Mucosa of descending colon (tissue), 3 donors: ENCODE measurements at places on chromosomes 2 and 18. TPM values are rescaled to one million over a fixed set of nuclear protein-coding genes. Genes with fewer than 3 reads are reported as not detected.

Gene CLIP4
- 8.3 TPM for total RNA-seq

Gene TCF23
- total RNA-seq, result 0.23 TPM

Gene ERICH2
- 0.92 TPM for total RNA-seq

Gene HRH4
- not detected for total RNA-seq

Gene CXCR4
- total RNA-seq, result 3.9 TPM

Gene PDE6D
- total RNA-seq, result 17.6 TPM

Gene RESP18
- not detected for total RNA-seq

DNA sequence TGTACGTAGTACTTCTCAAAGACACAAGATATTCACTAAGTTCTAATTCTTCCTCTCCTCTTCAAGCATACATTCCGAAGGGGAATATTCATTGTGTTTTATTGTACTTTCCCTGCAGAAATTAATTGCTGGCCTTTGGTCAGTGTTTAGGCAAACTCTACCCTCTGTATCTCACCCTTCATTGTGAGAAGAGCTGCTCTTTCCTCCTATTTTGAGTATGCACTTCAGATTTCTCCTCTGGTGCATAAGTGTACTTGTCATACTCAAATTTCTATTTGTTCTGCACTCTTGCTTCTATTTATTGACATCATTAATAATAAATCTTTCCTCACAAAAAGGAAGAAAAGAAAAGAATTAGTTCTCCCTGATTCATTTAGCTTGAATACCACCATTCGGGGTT is 485.4 kb upstream of the SLC8A1 start:
- no peak for DNase-seq

DNA sequence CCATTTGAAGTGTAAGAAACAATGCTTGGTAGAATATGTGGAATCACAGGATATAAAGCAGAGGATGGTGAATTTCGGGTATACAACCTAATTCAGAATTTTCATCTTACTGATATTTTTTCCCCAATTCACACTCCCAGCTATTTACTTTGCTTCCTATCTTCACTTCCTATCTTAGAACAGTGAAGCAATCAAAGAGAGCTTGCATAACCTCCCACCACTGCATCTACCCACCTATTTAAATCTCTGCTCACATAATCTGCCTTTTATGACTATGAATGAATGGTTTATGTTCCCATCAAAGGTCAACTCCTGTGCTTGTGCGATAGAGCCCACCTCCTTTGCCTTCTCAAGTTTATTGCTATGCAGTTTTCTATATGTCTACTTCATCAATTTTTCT is 3.3 kb downstream of the RMDN2 start:
- DNase-seq, result no peak

GRCh38 chr18:629269-630150 is 27.9 kb upstream of the TYMS start:
- DNase-seq, result no peak

DNA sequence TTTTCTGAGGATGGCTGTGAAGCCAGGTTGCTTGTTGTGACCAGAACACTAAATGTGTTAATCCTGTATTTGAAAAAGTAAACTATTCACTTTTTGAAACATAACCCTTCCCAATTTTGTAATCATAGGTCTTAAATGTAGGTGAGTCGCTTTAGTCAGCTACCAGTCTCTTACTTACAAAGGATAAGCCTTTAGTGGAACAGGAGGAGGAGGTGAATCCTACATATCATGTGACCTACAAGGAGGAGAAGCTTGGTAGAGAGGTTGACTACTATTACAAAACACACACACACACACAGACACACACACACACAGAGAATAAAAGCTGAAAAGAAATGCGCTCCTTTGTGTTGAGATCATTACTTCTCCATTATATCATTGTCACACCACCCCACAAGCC is 59.9 kb upstream of the SPAG16 start:
- no peak for DNase-seq

DNA sequence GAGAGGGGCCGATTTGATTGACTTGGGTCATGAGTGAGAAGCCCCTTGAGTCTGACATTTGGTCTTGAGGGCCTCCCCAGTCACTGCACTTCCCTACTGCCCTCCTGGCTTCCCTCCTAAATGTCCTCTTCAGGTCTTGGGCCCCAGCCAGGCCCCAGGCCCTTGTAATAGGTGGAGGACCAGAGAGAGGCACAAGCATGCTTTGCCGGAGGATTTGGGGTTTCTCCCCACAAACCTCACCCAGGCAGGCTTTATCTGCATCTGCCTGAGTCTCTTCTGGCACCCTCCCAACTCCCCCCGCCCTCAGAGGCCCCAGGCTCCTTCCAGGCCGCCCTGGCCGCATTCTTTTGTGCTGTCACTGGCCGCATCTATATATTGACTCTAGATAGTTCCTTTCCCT is 270.7 kb downstream of the HAUS1 start:
- DNase-seq, result no peak

DNA sequence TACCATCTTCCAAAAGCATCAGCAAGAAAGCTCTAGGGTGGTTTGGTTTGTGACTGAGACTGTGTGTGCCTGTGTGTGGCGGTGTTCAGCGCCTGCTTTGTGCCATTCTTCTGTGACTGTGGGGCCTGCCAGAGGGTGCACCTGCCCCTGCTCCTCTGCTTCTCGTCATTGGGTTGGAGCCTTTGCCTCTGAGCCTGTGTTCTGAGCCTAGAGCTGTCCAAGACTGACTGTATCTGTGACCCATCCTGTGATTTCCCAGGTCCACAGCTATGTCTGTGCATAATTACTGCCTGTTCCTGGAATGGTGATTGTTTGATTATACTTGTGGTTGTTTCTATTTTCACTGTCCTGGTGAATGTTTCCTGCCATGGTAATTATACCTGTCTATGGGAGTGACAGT is 57.1 kb upstream of the KLHL29 start:
- DNase-seq, result no peak

- DNase-seq, result peak; percentile 69
Measured at GRCh38 chr2:7430869-7431641, 513.8 kb downstream of the RNF144A start.

GRCh38 chr2:44771522-44771921 is 170.0 kb upstream of the SIX3 start:
- DNase-seq, result no peak

DNA sequence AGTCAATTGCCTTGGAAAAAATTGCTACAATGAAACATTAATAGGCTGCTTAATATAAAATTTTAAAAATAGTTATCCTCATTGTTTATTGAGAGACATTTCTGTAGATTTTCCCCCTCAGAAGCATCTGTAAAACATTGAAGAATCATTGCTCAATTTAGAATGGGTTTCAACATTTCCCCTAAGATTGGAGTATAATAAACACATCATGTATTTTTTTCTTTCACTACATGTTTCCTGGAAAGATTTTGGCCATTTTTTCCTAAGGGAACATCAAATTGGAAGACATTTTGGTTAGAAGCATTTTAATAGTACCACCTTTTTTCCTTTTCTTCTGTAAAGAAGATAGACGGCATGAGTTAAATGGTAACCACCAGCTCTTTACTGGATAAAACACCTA is 443.2 kb upstream of the SPHKAP start:
- no peak for DNase-seq

GRCh38 chr2:30768036-30768686 is 39.1 kb downstream of the CAPN13 start:
- DNase-seq, result no peak

DNA sequence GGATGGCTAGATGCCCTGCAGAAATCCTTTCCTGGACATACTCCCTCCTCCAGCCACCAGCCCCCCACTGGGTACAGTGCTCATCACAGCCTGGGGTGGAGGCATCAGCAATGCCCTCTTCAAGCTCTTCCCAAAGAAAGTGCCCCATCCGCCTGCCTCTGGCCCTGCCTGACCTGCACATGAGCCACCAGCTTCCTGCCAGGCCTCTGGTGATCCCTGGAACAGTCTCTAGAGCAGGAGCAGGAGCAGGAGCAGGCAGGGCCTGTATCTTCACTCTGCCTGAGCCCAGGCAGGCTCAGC is 54.1 kb upstream of the CAB39 start:
- DNase-seq, result no peak

GRCh38 chr18:23634692-23635091 is 28.0 kb downstream of the ANKRD29 start:
- DNase-seq, result no peak

GRCh38 chr2:7595206-7595605 is 678.0 kb downstream of the RNF144A start:
- DNase-seq, result no peak

DNA sequence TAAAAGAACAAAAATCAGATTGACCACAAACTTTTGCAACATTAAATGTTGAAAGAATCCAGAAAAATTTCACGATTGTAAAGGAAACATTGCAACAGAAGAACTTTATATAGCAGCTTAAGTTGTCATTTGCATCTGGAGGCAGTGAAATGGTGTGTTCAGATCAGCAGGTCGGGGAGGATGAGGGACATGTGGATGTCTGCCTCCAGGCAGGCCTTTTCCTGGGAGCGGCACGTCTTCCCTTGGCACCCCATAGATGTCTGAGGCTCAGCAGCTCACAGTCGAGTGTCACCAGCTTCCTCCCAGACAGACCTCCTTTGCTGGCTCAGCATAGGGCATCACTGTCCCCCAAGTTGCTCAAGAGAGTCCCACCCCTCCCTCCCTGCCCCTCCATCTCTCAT is 44.3 kb upstream of the ASB1 start:
- DNase-seq, result no peak

DNA sequence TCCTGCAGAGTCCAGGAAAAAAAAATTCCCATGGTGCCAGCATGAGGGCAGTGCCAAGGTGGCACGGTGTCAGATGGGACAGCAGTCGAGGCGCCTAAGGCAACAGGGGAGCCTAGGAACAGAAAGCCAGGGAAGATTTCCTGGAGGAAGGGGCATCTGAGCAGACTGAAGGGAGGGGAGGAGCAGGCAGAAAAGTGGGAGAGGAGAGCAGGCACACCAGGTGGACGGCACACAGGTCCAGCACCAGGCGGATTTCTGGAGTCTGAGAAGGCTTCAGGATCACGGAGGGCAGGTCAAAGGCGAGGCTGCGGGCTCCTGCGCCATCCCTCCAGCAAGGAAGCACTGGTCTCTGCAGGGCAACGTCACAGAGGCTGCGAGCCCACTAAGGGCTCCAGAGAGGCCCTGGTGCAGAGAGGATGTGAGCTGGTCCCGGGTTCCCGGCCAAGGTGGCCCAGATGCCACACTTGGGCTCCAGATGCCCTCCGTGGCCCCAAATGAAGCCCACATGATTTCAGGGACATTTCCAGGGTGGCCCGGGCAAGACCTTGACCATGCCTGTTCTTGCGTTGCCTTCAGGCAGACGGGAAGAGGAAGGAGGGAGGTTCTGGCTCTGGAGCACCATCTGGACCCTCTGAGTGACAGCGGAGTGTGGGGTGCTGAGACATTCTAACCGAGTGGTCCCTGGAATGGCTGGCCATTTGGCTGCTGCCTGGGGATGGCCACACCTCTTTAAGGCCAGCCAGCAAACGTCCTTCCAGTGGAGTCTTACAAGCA is 4.1 kb downstream of the HS6ST1 start:
- peak; percentile 33 for DNase-seq

DNA sequence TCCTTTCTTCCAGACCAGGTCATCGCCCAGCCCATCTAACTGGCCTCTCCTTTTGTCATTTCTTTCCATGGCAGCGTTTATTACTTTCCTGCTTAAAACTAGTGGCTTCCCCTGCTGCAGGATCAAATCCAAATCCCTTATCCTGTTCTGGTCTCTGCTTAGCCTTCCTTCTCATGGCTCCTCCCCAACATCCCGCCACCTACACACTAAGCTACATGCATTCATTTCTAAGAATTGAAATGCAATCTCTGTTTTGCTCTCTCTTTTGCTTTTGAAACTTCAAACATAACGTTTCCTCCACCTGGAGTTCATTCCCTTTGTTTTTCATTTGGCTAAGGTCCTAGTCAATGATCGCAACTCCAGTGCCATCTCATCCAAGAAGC is 18.0 kb upstream of the DPP4 start:
- DNase-seq, result no peak

GRCh38 chr2:76667821-76668271 is 854.3 kb downstream of the LRRTM4 start:
- no peak for DNase-seq

- no peak for DNase-seq
Measured at GRCh38 chr2:145305889-145306288, 786.0 kb upstream of the ZEB2 start.

DNA sequence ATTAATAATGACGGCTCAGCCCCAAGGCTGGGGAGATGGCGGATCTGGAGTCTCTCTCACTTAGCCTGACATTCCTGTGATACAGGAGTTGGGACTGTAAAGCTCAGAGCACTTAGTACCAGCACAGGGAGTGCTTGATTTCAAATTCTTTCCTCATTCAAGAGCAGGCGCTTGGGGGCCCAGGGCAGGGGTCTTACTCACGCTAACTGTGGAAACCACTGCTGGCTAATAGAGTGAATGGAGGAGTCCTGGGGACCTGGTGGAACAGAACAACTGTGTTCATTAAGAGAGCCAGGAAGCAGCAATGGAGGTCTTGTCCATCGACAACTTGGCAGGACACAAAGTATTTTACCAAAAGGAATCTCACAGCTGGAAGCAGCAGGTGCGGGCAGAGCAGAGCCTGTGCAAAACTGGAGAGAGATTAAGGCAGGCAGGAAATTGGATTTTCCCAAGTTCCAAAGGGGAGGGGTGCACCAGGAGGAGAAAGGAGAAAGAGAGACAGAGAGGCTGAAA is 358.9 kb downstream of the TNS1 start:
- no peak for DNase-seq

DNA sequence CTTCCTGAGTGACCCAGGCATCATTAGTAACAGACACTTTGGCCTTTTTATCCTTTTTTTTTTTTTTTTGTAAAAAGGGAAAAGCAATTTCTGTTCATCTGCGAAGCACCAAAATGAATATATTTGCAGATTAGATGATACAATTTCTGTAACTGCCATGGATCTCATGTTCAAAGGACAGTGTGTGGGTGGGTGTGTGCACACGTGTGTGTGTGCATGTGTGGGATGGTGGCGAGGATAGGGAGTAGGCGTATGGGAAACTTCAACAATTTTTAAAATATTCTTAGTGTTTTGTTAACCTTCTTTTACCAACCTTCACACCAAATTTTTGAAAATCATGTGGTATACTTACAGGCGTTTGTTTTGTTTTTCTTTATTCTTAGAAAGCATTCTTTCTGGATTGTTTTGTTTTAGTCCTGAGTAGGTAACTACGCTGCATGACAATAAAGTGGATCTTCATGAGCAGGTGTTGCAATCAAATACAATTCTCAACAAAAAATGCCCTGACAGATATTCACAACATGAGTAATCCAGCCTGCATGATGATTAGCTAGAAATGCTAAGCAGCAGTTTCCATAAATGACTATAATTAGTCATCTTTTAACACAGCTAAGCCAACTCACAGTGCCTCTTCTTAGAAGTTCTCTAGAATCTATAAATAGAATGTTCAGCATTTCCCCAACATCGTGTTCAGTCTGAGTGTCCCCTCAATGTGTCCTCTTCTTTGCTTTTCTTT is 53.5 kb upstream of the RMDN2 start:
- no peak for DNase-seq

DNA sequence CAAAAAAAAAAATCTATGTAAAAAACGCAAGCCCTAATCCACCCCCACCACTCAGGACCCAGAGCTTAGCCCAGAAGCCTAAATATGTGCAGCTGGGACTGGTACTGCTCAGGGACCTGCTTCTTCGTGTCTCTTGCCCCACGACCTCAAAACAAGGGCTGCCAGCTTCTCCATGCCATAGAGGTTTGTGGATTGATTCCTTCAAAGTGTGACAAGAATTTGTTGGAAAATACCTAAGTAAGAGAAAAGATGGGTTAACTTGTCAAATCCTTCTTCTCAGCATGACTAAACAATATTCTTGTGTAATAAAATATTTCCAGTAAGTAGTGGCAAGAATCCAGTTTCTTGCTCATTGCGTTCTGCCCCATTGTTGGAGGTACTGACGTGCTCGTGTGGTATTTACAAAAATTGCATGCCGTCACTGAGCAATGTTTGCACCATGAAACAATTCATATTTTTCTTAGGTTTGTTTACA is 825 bp upstream of the SCYGR1 start:
- DNase-seq, result no peak
